Naive B cell (primary cell): ENCODE measurements at places on chromosomes 4 and X.
A peak's percentile ranks its signal among the peaks of the same experiment; 100 is the strongest.

DNA sequence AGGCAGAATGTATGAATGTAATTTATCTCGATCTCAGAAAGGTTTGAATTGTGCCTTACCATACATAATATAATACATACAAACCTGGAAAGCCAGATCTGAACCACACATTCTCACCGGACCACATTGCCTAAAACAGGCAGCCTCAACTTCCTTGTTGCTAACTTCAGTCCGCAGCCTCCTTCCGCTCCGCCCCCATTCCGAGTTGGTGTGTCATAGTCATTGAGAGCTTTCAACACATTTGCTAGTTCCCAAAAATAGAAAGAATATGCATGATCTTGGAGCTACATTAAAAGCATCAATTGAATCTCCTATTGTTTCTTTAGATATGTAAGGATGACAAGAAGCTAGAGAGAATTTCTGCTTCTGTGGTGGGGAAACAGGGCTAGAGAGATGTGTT, 127.2 kb downstream of the ARHGEF9 start:
- DNase-seq: no peak

GRCh38 chr4:168212656-168213055, 105.9 kb downstream of the DDX60 start:
- DNase-seq: no peak

DNA sequence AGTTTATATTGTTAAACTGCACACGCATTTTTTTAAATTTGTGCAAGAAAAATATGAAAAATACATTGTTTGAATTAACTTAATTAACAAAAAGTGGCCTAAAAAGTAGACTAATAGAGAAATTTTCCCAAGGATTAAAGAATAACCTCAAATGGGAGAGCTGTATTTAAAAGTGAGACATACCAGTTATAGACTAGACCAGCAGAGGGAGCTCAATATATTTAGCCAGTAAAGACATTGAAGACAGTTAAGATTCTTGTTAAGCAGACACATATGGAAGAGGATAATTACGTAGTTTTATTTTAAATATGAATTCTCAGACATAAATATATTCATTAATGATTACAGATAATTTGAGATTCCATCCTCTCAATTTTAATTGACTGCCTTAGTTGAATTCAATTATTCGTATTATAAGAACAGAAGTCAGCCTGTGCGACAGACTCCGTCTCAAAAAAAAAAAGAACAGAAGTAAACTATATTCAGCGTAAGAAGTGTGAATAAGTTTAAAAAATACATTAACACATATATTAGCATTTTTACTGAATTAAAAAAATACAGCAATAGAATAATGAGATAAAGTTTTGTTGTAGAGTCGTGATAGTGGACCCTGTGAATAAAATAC, 64.8 kb downstream of the GLRA3 start:
- DNase-seq: no peak

- no peak for DNase-seq
Observed at GRCh38 chr4:184599492-184600135, 49.6 kb downstream of the CASP3 start.

DNA sequence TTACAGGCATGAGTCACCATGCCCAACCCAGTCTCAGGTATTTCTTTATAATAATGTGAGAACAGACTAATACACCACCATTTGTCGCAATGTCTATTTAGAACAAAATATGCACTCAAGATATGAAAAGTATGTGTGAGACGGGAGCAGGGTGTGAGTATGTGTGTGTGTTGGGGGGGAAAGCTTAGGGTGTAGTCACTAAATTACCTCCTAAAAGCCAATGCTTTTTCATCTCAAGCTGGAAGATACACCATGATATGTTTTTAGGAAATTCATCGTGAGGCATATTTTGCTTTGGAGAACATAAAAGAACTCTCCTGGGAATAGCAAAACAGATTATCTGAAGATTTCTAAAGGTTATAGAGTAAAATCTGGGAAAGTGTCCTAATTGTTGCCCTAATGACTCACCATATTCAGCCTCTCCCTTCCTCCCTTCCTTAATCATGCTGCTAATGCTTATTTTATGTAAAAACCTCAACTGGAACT, 262.7 kb downstream of the PDHA2 start:
- DNase-seq: no peak

DNA sequence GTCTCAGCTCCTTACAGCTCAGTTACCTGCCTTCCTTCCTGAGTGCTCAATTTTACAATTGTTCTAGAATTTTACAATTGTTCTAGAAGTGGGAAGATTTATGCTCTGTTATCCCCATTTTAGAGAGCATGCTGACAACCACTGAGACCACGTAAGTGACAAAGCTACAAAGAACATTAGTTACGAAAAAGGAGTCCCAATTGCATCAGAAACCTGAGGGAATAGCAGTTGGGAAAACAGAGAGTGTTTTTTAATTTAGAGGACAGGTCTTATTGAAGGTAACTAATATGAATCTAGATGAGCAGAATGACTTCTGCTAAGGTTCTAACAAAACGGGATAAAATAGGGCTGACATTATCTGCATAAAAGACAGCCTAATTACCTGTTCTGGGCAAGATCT, 103.3 kb downstream of the THOC2 start:
- no peak for DNase-seq

- DNase-seq: no peak
Observed at GRCh38 chrX:133333154-133333750, 82.0 kb downstream of the GPC4 start.

GRCh38 chr4:142236268-142236667, 599.9 kb downstream of the IL15 start:
- DNase-seq: no peak

DNA sequence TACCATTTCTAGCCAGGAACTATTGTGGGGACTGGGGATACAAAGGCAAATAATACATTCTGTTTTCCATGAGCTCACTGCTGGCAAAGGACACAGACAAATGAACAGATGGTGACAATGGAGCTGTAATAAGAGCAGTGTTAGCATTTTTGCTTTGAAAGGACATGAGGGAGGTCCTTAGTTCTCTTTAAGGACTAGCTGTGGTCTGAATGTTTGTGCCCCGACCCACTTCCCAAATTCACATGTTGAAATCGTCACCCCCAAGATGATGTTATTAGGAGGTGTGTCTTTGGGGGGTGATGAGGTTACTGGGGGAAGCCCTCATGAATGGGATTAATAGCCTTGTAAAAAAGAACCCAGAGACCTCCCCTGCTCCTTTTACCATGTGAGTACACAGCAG, 30.3 kb downstream of the CCNG2 start:
- DNase-seq: no peak

DNA sequence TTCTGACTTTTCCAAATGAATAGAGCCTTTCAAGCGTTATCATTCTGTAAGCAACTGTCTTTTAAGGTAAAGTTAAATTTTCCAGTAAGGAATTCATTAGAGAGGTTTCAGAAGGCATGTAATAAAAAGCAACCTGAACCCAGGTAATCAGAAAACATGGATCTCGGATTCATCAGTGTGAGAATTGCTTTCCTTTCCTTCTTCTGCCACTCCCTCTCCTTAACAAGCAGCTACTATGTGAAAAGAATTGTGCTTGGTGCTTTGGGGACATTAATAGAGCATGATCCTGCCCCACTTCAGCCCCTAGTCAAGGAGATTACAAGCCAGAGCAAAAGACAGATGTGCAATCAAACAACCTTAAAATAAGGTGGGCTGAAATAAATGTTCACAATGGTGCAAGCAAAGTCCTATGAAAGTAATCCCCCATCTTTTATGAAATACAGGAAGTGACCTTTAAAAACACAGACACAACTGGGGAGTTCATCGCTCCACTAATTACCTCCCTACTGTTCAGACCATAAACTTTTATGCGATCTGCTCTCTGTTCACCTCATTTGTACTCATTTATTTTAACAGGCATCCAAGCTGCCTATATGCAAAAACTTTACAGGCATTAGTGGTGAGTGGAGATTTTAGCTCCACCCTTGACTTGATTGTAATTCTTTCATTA, 122.9 kb upstream of the RASGEF1B start:
- peak; percentile 29 for DNase-seq

DNA sequence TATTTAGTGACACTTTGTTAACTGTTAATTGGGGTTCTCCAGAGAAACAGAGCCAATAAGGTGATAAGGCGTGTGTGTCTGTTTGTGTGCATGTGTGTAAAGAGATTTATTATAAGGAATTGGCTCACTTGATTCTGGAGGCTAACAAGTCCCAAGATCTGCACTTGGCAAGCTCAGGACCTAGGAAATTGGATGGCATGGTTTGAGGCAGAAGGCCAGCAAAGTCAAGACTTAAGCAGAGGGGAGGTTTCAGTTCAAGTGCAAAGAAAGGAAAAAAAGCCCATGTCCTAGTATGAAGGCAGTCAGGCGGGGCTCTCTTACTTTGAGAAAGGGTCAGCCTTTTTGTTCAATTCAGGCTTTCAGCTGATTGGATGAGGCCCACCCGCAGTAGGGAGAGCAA, 314.1 kb downstream of the BMPR1B start:
- no peak for DNase-seq

- DNase-seq: no peak
Observed at GRCh38 chr4:66451741-66452140, 781.5 kb upstream of the EPHA5 start.

GRCh38 chrX:69110116-69110530, 55.1 kb downstream of the PJA1 start:
- no peak for DNase-seq
